ENCODE measurements at places on chromosomes 2 and 18.

DNA sequence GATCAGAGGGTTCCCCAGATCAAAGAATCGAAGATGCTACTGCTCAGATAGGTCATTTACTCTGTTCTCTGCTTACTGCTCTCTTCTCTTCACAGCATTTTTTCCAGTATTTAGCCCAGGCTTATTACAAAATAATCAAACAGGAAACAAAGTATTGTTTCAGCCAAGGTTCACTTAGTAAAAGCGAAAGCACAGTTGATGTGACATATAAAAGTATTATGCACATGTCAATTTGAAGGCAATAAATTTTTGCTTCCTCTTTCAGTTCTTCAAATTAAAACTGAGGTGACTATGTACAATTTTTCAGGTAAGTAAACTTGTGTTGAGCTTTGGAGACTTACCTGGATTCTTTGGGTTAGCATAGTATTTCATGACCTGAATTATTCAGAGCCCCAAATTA, 262.8 kb upstream of the CHST9 start:
- DNase-seq: no peak

DNA sequence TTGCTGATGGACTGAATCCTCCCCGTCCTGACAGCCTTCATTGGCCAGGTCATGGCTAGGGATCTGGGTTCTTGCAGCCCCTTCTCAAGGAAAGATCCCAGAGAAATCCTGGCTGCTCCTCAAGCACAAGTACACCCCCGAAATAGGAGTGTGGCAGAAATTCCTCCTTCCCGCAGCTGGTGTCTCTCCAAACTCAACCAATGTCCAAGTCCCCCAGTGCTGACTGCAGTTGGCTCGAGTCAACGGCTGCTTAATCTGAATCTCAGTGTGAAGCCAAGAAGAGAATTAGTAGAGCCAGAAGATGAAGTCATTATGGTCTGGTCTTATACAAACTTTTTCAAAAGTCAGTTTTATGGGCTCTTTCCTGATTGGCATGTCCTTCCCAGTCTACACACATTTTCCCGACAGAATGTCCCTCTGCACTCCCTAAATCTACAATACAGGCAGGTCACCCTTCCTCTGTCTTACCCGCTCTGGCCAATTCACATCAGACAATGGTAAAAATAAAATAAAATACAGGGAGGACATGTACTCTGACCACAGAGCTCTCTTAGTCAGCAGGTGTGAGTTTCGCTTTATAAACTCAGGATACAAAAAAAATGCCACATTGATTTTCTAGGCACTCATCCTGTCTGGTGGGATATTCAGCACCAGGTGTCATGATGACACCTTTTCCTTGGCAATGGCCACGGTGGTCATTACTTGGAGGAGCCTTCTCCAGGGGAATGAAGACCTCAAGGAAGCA, 76.9 kb upstream of the PAPOLG start:
- no peak for DNase-seq

- DNase-seq: no peak
Observed at GRCh38 chr18:44502790-44503189, 177.9 kb upstream of the SETBP1 start.

DNA sequence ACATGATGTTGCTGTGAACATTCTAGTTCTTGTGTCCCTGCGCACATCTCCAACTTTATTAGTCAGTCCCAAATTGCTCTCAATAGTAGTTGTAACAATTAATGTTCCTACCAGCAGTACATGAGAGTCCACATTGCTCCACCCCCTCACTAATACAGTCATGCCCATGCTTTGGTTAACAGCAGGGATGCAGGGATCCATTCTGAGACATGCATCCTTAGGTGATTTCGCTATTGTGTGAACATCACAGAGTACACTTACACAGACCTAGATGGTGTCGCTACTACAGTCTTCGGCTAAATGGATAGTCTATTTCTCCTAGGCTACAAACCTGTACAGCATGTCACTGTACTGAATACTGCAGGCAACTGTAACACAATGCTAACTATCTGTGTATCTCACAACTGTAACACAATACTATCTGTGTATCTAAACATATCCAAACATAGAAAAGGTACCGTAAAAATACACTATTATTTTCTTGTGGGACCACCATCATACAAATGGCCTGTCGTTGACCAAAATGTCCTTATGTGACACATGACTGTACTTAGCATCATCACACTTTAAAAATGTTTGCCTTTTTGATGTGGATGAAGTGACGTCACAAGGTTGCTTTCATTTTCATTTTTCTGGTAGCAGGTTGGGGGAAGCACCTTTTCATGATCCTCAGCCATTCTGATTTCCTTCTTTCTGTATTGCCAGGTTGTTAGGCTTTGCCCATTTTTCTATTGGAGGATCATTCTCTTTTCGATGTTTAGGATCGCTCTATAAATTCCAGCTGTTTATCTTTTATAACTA, 82.9 kb upstream of the RNF152 start:
- DNase-seq: no peak

- DNase-seq: no peak
Observed at GRCh38 chr2:12661489-12661888, 55.2 kb upstream of the TRIB2 start.

DNA sequence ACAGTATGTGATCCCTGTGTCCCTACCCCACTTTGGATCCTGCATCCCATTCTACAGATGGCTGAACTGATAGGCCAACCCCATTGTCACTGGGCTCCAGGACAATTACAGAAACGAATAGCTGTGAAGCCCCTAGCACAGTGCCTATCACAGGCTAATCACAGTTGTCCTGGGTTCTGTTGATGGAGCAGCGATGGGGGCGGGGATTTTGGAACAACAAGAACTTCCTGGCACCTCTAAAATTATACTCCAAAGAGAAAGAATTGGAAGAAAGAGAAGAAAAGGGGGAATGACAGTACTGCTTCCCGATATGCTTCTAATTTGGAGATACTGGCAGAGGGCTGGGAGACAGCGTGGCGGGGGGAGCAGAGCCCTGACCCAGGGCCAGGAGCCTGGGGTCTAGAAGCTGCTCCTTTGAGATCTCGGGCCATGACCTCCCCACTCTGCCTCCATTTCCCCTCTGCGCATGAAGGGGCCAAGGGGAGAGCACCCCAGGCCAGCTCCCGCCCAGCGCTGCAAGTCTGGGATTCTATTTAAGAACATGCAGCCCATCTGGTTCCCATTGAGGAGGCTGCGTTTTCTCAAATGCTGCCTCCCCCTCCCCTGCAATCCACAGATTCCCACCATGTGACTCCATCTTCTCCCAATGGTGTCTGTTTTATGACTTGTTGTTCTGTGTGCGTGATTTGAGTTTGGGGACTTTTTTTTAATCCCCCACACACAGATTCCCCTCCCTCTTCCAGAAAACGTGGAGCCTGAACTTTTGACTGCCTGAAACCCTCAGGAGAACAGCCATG, 202.7 kb downstream of the CYP26B1 start:
- no peak for DNase-seq

DNA sequence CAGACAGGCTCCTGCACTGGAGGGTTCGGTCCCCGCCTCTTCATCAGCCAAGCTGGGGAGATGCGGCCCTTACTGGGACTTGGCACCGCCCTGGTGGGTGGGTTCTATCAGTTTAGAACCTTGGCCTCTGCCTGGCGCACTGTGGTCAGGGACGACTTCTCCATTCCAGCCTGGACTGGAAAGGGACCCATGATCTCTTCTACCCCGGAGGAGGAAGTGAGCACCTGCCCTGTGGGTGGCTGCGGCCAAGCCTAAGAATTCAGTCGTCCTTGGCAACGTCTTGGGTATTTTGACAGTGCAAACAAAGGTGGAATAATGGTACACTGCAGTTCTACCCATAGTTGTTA, 106.9 kb upstream of the CD302 start:
- no peak for DNase-seq

DNA sequence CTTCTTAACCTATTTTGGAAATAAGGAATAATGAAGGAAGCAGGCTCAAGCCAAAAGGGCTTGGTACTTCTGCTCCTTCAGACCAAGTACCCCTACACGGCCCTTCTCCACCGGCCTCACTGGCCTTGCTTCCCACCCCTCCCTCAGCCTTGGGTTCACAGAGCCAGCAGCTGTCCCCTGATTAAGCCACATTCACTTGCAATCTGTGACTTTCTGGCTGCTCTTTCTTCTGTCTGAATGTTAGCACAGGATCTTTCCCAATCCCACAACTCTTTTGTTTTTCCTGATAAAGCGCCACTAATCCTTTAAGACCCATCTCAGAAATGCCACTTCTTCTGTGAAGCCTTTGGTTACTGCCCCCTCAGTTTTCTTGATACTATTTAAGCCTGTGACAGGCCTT, 52.4 kb downstream of the REEP1 start:
- DNase-seq: no peak

DNA sequence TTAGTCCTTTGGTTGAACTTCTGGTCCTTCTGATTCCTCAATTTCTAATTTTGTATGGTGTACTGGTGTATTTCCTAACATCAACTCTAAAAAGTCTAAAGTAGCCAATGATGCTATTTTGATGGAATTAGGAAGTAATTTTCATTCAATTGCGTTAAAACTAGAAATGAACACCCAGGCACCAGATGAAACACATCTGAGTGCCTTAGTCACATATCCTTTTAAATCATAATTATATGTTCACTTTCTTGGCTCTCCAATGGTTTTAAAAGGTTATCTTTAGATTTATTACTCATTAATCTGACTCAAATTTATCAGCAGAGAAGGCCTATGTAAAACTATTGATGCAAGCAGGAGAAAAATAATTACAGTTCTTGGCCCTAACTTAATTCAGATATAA, 119.7 kb downstream of the GAREM1 start:
- DNase-seq: no peak

- no peak for DNase-seq
Observed at GRCh38 chr2:64404002-64404731, 49.8 kb upstream of the LGALSL start.

DNA sequence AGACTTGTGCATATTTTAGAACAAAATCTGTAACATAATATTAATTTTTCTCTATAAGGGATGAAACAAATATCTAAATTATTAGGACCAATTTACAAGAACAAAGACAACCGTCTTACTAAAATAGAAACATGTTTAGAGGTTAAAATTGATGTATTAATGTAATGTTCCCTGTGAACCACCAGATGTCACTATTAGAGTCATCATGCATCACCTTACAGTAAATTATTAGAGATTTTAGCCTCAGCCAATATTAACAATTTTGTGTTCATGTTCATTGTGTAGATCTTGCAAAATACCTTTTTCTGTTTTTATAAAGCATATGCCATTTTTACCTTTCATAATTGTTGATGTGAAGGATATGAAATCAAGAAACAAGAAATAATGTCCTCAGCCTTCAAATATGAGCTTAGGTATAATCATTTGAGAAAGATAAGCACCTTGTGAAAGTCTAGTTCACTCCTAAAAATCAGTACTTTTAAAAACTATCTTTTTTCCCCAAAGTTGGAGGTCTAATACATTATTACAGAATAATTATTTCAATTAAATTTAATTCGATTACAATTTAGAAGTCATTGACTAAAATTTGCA, 344.3 kb upstream of the KCNH7 start:
- DNase-seq: no peak

DNA sequence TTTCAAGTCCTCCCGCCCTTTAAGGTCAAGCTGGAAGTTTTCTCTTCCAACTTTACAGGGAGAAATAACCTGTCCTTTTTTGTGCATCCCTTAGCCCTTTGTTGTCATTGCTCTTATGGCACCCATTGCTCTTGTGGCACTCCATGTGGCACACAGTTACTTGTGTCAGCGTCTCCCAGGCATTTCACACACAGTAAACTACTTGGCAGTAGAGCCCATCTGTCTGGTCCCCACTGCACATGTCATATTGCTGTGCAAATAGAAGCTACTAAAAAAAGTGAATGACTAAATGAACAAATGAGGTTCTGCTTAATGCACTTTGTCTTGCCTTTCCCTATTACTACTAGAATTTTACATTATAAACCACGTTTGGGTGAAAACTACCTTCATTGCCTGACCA, 149.3 kb downstream of the EML6 start:
- DNase-seq: no peak

DNA sequence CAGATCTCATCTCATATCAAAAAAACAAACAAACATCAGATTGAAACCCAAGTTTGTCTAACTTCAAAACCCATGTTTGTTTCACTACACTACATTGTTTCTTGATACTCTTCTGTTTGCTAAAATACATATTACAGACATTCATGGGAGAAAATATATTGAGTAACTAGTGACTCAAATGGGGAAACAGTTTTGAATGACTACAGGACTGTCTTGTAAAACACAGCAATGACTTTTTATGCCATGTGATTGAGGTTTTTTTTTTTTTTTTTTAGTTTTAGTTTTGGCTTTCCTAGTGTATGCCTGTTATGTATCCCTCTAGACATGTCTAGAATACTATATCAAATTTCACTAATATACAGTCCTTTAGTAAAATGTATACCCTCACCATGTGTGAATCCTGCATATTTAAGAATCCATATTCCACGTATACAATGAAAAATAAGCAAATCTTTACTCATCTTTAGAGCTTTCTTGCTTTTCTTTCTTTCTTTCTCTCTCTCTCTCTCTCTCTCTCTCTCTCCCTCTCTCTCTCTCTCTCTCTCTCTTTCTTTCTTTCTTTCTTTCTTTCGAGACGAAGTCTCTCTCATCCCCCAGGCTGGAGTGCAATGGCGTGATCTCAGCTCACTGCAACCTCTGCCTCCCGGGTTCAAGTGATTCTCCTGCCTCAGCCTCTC, 46.6 kb upstream of the SERTAD2 start:
- DNase-seq: no peak

DNA sequence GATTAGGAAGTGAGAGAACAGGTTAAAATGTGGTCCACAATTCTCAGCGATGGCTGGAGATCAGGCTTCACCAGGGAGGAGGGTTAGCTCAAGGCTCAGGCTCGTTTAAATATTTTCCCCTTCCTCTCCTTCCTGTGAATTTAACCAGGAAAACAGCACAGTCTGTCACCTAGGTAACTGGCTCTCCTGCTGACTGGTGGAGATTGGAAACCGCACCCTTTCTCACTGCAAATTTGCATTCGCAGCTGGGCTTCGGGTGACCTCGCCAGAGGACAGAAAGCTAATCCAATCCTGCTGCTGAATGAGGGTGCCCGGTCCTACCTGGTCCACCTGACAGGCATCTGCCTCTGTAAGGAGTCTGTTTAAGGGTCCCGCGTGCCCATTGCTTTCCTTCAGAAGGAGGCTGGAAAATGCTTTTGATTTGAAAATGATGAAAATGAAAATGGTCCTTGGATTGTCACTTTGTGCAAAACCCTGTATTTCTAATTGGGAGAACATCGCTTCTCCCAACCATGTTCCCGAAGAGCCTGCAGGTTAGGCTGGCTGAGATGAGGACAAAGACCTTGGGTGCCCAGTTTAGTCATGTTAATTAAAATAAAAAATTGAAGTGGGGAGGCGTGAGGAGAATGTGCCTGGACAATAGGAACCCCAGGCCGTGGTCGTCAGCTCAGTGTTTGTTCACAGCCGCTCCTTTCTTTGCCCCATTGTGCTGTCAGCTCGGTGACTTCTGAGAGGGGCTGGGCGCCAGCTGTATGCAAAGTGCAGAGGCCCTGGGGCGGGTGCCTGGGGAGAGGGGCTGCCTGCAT, 43.4 kb upstream of the MTCL1 start:
- DNase-seq: peak; percentile 2

DNA sequence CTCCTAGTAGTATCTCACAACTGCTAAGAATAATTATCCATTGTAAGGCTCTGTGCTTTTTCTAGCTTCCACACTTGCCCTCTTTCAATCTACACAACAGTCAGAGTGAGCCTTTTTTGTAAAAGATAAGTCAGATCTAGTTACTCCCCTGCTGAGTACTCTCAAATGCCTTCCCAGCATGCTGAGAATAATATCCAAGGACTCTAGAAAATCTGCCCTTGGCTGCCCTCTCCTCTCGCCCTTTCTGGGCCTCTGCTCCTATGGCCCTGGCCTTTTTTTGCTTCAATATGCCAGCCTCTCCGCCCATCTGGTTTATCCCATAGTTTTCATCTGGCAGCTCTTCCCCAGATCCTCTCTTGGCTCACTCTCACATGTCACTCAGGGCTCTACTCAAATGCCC, 455.9 kb upstream of the UBE2E3 start:
- DNase-seq: no peak
